ENCODE measurements at places on chromosomes 13 and 19.

- DNase-seq, result peak; percentile 82
These were observed at the start of gene ZNF878 for GRCh38 chr19:12052497-12053169. Gene ZNF878, minus strand, starts transcription at chr19:12052961. Its CDS starts 160 bp downstream, at chr19:12052801.

DNA sequence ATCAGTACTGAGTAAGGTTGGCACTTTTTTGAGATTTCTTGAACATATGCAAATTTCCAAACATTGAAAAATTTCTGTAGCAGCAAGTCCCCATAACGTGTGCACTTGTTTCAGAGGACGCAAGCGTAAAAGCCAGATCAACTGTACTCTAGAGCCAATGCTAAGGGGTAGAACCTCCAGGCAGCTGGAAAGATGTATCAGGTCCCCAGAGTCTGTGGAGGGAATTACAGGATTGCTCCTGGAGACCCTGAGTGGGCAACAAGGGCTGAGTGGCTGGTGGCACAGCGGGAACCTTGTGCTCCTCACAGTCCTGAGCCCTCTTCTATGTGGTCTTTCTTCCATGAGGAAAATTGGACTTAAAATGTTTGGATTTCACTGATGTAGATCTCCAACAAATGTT is 53.9 kb upstream of the AMER2 start:
- DNase-seq, result no peak

- DNase-seq, result no peak
These were observed 1.4 kb upstream of the CD37 start for GRCh38 chr19:49333811-49334288.

- DNase-seq, result no peak
These were observed 171.7 kb upstream of the MAB21L1 start for GRCh38 chr13:35648201-35648600.

DNA sequence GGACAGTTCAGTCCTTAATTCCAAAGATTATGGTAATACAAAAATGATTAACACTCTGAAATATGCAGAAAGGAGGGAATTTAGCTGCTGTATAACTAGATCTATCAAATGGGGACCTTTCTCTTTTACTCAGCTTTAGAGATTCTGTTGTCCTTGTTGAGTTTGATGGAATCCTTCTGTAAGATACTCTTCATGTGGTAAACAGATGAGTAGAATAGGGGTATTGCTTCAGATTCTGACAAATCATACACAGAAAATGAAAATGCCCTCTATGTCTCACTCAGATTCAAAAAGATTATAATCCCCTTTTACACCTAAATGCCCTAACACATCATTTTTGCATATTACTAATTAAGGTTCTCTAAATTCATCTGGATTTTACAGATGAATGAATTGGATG is 50.7 kb downstream of the ARHGAP35 start:
- DNase-seq, result no peak

DNA sequence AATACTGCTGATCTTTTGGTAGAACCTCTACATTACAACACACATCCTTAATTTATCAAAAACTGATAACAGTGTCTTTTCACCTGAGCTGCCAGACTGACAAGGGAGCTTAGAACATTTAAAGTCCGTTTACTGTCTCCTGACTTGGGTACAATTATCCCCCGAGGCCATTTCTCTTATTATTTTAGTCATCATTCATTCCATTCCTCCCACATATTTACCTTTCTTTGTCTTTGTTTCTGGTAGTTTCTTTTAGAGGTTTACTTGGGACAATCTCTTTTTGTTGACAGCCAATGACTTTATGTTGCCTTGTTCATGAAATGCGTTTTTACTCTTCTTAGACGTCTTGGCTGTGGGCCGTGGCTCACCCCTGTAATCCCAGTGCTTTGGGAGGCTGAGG is 186.9 kb downstream of the PCCA start:
- DNase-seq, result no peak

- no peak for DNase-seq
These were observed 390.5 kb downstream of the FGF9 start for GRCh38 chr13:22061371-22061805.

DNA sequence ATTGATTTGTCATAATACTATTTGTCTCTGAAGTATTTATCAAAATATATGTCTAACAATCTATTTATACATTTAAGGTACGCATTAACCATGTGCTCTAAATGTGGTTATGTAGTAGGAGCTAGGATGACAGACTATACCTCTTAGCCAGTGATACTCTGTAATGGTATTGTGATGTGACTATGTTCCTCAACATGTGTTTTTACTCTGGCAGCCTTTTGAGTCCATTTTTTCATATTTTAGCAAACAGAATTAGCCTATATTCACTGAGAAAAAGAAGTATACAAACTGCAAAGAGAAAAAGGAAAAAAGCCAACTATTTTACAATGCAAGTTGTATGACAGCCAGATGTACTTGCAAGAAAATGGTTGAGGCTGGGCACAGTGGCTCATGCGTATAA is 26.7 kb downstream of the MAB21L1 start:
- DNase-seq, result no peak

DNA sequence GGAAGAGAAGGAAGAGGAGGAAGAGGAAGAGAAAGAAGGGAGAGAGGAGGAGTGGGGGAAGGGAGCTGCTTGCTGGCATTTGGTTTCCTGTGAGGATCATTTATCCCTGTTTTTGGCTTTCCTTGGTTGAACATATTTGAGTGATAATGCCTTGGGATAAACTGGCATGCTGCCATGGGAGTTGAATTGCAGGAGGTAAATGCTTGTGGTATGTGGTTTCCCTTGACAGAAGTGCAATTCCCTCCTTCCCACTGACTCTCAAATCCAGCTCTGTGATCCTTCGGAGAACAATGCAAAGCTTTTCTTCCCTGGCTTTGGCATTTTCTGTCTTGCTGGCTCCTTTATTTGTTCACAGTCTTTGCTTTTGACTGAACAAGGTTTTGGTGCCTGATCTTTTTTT is 27.2 kb upstream of the CBY2 start:
- DNase-seq, result peak; percentile 75

DNA sequence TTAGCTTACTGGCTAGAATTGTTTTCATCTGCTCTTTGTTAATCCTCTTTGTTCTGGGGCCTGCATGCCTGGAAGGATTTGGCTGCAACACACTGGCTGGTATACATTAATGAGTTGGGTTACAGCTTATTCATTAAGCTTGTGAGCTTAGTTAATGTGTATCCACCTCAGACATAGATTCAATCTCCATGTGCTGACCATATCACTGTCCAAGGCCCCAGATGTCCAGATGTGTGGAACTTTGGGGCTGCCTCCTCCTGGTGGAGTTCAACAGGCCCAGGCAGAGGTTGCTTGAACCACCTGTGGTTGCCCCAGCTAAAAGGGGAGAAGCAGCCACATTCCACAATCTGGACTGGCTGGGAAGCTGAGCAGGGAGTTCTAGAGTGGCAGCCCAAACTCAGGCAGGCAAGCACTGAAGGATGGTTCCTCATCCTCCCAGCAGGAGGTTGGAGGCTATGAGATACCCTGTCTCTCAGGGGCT is 5.4 kb downstream of the DIAPH3 start:
- no peak for DNase-seq

- DNase-seq, result no peak
These were observed 45.6 kb upstream of the UBE2L5 start for GRCh38 chr13:30376426-30377311.
